ENCODE measurements at places on chromosomes 1 and 21.

GRCh38 chr1:3066250-3066711 lies 2.7 kb upstream of the PRDM16 start:
- no peak for DNase-seq

DNA sequence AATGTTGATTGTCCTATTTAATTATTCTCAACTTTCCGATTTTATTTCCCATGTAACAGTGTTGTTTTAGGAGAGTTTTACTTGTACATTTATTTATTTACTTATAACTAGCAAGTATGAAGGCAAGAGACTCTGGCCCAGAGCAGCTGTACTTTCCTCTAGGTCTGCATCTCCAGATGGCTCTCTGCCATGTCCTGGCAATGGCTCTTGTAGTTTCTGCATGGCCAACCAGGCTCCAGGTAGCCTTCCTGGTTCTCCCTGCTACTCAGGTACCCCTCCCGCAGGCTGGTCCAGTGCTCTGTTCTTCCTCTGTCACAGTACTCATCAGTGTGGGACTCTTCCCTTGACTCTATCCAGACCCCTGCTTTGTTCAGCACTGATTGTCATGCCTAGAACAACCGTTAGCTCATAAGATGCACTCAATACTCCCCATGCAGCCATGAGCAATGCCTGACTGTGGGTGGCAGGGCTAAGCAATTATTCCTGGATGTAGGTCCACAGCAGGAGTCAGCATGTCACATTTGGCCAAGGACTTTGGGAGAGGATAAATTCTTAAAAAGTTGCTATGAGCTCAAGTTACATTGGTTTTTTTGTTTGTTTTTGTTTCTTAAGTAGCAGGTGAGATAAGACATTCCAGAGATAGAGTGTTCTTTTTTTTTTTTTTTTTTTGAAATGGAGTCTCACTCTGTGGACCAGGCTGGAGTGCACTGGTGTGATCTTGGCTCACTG lies 10.9 kb upstream of the IL20 start:
- DNase-seq = no peak

- no peak for DNase-seq
These were observed 213.7 kb upstream of the CSF3R start for GRCh38 chr1:36696261-36696940.

DNA sequence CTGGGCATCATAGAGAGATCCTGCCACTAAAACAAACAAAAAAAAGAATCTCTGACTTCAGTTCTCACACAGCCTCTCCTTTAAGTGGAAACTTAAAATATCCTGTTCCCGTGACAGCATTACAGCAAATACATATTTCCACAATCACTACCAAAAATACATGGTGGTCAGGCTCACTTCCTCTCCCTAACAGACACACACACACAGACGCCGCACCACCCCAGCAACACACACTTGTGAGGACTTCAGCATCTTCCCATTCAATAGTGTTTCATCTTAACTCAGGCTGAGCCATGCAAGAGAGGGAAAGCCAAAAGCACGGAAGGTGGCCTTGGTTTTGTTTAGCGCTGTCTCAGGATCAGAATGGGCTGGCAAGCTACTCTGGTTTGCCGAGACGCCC lies 21.9 kb downstream of the KIAA1614 start:
- no peak for DNase-seq

GRCh38 chr1:232548691-232549090 lies 81.2 kb downstream of the SIPA1L2 start:
- no peak for DNase-seq

GRCh38 chr1:43491061-43491460 lies 37.3 kb upstream of the HYI start:
- DNase-seq = no peak

GRCh38 chr1:174875306-174875705 lies 124.4 kb upstream of the CACYBP start:
- DNase-seq = no peak

GRCh38 chr1:230186874-230187273 lies 119.8 kb downstream of the GALNT2 start:
- DNase-seq = no peak

GRCh38 chr21:27423038-27423437 lies 456.1 kb upstream of the ADAMTS5 start:
- no peak for DNase-seq

- DNase-seq = no peak
These were observed 21.6 kb downstream of the ENO1 start for GRCh38 chr1:8856689-8857412.

DNA sequence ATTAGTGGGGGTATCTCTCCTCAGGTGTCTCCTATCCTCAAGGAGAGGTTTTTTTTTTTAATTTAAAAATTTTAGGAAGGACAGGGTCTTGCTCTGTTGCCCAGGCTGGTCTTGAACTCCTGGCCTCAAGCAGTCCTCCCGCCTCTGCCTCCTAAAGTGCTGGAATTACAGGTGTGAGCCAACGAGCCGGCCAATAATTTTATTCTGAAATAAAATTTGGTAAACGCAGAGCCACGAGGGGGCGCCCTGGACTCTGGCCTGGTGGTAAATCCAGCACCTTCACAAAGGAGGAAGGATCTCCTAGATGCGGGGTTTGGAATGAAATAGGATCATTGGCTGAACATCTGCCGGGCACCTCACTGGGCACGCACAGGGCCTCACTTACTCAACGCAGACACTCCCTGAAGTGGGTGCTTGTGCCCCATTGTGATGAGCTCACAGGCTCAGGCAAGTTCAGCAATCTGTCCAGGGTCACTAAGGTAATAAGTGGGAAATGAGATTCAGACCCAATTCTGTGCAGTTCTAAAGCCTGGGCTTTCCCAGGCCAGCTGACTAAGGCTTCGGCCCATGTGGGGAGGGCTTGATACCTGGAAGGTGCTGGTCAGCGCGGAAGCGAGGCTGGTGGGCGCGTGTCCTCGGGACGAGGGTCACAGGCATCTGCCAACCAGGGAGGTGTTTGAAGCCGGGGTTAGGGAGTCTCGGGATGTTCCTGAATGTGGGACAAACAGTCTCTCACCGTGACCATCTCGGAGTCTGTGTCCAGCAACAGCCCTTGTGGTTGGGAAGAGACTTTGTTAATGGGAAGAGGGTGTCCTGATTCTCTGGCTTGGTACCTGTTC lies 32.7 kb upstream of the ETV3 start:
- DNase-seq = no peak

DNA sequence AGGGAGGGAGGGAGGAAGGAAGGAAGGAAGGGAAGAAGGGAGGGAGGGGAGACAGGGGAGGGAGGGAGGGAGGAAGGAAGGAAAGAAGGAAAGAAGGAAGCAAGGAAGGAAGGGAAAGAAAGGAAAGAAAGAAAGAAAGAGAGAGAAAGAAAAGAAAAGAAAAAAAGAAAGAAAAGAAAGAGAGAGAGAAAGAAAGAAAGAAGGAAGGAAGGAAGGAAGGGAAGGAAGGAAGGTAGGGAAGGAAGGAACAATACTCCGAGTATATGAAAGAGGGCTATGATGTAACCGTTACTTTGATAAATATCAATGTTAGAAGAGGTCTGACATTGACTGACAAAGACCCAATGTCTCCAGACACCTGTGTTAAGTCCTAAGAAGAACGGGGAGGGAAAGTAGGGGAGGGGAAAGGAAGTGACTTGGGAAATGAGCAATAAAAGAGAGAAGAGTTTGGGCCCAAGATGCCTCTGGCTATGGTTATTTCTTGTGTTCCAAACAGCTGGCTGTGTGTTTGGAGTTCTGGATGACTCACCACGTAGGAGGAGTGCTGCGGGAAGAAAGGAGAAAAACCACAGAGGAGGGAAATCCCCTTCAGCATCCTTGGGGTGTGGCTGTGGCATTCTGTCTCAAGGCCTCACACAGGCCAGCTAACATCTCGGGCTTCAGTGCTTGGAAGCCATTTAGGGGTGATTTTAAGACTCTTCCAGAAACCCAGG lies 37.0 kb upstream of the RXRG start:
- DNase-seq = peak; percentile 70

DNA sequence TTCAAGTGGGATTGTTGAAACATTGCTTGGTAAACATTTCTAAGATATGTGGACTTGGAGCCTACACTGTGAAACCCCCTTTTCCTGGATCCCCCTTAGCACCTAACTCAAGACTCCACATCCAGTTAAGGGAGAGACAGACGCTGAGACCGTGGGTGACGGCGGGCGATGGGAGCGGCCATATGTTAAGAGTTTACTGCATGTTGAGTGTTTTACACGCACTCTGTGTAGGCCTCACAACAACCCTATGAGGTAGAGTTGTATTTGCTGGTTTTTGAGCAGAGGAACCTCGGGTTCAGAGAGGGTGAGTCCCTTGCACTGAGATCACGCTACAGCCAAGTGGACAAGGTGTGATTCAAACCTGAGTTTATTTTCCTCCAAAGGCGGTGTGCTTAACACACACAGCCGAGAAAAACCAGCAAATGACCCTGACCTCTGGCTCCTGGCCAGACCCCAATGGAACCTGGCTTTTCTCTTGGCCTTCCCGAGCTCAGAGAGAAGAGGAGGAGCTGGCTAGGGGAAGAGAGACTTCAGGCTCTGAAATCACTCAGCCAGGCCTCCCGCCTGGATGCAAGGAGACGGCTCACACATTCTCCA lies 46.9 kb upstream of the GOLT1A start:
- DNase-seq = no peak

DNA sequence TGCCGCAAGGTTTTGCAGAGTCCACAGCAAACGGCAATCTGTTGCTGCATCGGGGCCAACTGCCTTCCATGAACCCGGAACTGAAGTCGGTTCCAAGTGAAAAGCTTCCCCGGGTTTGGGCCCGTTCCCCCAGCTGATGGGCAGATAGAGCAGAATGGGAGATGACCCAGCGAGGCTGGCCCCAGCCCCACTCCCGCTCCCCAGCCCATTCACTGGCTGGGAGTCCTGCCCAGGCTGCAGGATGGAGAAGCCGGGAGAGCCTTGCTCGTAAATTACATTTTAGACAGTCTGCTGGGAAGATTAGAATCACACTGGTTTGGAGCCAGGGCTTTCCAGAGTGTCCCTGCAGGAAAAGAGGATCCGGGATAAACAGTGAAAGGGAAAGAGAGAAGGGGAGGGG lies 31.6 kb upstream of the PAX7 start:
- DNase-seq = no peak

DNA sequence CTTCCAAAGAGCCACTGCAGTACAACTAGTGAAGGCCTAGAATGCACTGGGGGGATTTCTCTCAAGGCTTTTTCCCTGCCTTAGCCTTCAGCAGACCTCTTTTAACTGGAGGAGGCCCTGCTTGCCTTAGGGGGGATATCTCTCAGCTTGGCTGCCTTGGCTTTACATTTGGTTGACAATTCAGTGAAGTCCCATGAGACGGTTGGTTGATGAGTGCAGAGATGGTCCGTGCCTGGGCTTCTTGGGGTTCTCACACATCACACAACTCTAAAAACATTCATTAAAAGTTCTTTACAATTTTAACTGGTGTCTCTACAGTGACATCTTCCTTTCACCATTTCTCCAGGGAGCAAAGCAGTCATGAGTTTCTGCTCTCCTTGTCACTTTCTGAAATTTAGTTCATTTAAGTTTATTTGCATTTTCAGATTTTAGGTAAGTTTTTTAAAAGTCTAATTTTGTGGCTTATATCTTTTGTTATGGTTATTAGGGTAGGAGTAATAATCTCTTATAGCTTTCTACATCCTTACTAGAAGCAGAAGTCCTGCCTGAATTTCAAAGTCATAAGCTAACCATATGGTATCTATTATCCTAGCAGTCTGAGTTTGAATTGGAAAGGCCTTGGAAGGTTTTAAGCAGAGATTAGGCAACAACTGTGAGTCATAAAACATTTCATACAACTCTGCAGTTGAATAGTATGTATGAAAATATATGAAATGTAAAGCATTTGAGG lies 487.6 kb downstream of the DPYD start:
- peak; percentile 95 for DNase-seq

- DNase-seq = no peak
These were observed 433.9 kb upstream of the DAB1 start for GRCh38 chr1:57857809-57858208.

DNA sequence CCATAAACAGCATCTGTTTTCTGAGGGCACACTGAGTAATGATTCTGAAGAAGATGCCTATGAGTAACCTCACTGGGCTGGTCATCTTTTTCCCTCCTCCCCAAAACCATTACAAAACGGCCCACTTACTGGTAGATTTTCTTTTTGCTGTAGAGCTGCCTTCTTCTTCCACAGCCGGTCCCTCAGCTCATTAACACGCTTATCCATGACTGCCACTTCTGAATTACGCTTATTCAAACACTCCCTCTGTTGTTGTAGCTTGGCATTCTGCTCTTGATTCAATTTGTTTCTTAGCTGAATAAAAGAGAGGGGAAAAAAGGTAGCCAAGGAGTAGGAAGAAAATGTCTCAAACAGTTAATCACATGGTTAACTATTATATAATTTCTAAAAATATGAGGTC lies 43.1 kb downstream of the TP53BP2 start:
- no peak for DNase-seq

DNA sequence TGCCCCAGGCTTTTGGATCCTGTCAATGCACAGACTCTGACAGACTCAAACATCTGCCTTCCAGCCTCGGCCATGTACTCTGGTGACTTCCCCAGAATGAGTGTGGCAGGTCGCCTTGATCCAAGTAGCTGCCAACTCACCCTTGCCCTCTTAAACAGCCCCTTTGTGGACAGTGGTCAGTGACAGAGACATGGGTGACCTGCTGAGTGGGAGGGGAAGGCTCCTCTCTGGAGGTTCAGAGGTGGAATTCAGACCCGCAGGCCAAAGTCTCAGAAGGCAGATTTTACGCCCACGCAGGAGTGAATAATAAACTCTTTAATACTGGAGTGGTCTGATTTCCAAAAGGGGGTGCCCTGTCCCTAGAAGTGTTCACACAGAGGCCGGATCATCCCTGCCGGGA lies 63.5 kb downstream of the TLR5 start:
- no peak for DNase-seq

DNA sequence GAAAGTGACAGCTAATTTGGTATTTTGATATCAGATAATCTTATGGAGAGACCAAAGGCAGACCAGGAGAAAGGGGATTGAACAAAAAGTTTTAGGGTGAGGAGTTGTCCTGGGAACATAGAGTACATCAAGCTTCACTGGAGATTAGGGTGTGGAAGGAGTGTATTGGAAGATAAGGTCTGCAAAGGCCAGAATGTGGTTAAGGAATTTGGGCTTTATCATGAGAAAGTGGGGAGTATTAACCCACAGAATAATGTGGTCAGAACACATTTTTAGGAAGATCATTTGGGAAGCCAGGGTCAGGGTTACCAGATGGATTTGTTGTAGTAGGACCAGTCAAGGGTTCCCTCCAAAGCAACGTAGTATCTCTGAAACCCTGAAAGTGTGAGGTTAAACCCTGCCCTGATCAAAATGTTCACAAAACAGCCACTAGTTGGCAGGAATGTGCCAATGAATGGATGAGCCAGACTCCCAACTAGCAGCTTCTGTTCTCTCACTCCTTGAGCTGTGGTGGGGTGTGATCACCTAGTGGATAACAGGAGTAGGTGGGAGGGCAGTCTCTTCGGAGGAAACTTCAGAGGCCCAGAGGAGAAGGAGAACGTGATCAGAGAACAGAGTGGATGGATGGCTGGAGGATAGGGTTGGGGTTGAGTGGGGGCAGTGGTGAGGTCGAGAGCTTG lies 35.8 kb downstream of the SLC2A1 start:
- DNase-seq = no peak

All from SK-N-MC (cell line).